SJSA1 (cell line): ENCODE measurements at places on chromosomes 16 and 17. TPM values are rescaled to one million over a fixed set of nuclear protein-coding genes. Genes with fewer than 3 reads are reported as not detected.

DNA sequence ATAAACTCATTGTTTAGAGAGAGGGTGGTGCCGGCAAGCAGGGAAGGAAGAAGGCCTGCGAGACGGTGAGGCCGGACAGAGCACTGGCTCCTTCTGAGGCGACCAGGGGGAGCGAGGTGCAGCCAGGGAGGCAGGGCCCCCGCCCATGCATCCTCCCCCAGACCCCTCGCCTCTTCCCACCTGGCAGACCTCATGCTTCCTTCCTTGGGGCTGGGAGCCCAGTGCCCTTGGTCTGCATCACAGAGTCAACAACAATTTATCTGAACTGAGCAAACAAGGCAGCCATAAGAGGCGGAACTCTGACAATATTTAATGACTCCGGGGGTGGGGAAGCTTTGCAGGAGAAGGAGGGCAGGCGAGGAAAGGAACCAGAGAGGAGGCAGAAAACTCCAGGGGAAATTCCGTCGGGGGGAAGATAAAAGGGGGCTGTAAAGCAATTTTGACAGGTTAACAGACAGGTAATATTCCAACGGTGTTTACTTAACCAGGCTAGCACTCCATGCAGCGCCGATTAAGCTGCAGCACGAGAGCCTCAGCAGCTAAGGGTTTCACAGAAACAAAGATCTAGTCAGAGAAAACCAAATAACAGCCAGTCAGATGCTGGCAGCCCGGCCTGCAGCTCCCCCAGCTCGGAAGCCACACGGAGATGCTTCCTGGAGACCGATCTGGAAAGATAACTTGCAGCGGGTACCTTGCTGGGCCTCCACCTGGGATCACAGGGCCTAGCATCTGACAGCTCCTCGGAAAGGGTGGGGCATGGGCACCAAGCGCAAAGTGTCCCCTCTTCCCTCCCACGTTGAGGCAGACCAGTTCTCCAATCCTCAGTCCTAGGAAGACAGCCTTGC, 398.2 kb downstream of the SOX9 start:
- DNase-seq = no peak

DNA sequence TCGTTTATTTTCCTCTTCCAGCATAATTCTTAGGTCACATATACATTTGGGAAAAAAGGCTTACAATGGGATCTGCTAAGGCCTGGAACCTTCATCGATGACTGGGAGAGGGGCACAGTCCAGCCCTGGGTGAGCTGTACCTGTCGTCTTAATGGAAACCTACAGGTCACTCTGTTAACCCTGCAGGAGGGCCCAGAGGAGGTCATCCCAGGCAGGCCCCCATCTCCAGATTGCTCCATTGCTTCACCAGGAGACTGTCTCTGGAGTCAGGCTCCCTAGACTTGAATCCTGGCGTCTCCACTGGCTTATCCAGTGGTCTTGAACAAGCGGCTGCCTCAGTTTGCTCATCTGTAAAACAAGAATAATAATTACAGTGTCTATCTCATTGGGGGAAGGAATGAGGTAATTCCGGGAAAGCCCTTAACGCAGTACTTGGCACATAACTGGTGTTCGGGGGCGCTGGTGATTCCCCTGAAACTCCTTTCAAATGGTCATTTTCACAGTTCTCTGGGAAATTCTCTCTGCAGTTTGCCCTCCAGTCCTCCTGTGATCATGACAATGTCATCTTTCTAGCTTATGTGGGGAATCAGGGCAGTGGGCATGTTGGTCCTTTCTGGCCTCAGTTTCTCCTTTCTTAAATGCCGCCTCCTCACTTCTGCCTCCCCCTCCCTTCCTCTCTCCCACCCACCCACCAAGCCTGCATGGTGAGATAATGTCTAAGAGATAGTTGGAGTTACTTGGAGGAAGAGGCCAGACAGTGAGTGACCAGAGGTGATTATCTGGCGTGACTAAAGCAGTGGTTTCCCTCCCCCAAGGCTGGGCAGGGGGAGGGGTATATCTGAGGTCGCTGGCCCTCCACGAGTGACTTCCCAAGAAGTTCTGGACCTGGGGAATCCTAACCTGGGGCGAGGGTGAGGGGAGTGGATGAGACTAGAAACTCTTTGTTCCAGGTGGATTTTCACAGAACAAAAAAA, 31.3 kb upstream of the TAC4 start:
- no peak for DNase-seq

- DNase-seq = no peak
Measured at GRCh38 chr17:73949903-73950592, 253.4 kb upstream of the RPL38 start.

Gene TEKT1
- total RNA-seq = 0.03 TPM in 1 of 2 replicates, not detected in the other

Gene KRT28
- total RNA-seq = not detected in 2 replicates

Gene DNAH9
- total RNA-seq = 0.08 TPM in 1 of 2 replicates, not detected in the other

Gene GINS2
- 39.8 and 51.4 TPM in 2 replicates for total RNA-seq
